Central memory CD8-positive, alpha-beta T cell (primary cell): ENCODE measurements at places on chromosomes 5 and 9.

GRCh38 chr5:157479166-157479565 lies 19.2 kb downstream of the NIPAL4 start:
- H3K4me1 ChIP-seq = no peaks in the 10 kb centered on the region
- no peak overlapping the region for H3K4me3 ChIP-seq
- DNase-seq = no peak
- H3K36me3 ChIP-seq = peaks cover 20% of the 10 kb centered on the region
- no peak overlapping the region for H3K27ac ChIP-seq

GRCh38 chr5:123124859-123125595 lies 36.0 kb downstream of the PRDM6 start:
- H3K36me3 ChIP-seq = no peaks in the 10 kb centered on the region
- no peak overlapping the region for H3K4me3 ChIP-seq
- no peak overlapping the region for H3K27ac ChIP-seq
- H3K4me1 ChIP-seq = no peaks in the 10 kb centered on the region

DNA sequence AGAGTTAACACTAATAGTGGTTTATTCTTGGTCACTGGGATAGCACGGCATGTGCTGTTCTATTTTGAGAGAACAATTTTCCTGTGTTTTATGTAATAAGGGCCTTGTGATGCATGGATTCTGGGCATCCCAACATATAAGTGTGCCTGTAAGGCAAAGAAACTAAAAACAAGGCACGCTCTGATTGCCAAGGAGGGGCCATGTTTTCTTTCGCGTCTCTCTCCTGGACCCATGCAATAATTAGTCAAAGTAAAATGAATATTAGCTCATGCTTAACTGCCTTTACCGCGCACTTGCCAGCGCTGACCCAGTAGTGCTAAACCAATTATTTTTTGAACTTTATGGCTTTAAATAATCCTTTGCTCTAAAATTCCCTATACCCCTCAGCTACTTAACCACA lies 140.9 kb downstream of the PSAT1 start:
- H3K27me3 ChIP-seq = peaks cover 46% of the 10 kb centered on the region
- no peaks in the 10 kb centered on the region for H3K4me1 ChIP-seq
- peaks cover 2% of the 10 kb centered on the region for H3K36me3 ChIP-seq
- DNase-seq = no peak
- H3K27ac ChIP-seq = no peak overlapping the region
- H3K4me3 ChIP-seq = no peak overlapping the region

- DNase-seq = peak; percentile 28
- peak overlapping the region; percentile 87 for H3K4me3 ChIP-seq
- H3K36me3 ChIP-seq = peaks cover 5% of the 10 kb centered on the region
- H3K27ac ChIP-seq = peak overlapping the region; percentile 91
Measured at GRCh38 chr5:141326088-141326854, 4.0 kb upstream of the PCDHGA1 start.

DNA sequence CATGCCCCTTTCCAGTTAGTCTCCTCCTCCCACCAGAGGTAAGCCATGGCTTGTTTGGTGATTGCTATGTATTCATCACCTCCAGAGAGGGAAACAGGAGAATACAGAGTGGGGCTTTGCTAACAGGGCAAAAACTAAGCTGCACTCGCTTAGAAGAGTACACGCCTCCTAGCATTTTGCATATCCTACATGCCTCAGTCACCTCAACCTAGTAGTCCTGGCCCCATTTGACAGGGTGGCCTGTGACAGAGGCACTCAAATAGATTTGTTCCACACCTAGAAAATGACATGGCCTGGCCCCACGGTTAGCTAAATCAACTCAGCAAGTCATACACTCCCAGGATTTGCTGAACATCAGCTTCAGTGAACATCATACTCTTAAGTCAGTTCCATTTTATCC lies 90.7 kb downstream of the CYFIP2 start:
- no peak for DNase-seq
- H3K4me3 ChIP-seq = no peak overlapping the region
- peaks cover 53% of the 10 kb centered on the region for H3K36me3 ChIP-seq
- peaks cover 29% of the 10 kb centered on the region for H3K4me1 ChIP-seq
- no peaks in the 10 kb centered on the region for H3K27me3 ChIP-seq

GRCh38 chr5:98513380-98513779 lies 260.1 kb upstream of the RGMB start:
- H3K4me1 ChIP-seq = no peaks in the 10 kb centered on the region
- no peak for DNase-seq

- H3K27ac ChIP-seq = no peak overlapping the region
- H3K4me3 ChIP-seq = no peak overlapping the region
- H3K27me3 ChIP-seq = peaks cover 31% of the 10 kb centered on the region
- DNase-seq = no peak
- H3K36me3 ChIP-seq = peaks cover 2% of the 10 kb centered on the region
- no peaks in the 10 kb centered on the region for H3K4me1 ChIP-seq
Measured at GRCh38 chr9:36937951-36938350, 96.1 kb downstream of the PAX5 start.

- H3K27ac ChIP-seq = no peak overlapping the region
- H3K36me3 ChIP-seq = no peaks in the 10 kb centered on the region
- DNase-seq = no peak
- H3K4me1 ChIP-seq = no peaks in the 10 kb centered on the region
Measured at GRCh38 chr9:79346350-79347020, 225.3 kb upstream of the TLE4 start.

DNA sequence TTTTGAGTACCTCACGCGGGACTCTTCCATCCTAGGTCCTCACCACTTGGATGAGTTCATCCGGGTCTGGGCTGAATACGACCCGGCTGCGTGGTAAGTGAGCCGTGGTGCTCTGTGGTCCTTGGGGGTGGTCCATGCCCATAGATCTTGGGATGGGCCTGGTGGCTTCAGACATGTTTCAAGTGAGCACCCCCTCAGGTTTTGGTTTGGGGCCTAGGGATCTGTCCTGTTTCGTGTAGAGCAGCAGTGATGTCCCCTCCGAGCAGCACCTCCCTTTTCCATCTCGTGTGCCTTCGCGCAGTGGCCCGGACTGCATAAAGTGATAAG lies 218.9 kb downstream of the CACNA1B start:
- no peaks in the 10 kb centered on the region for H3K4me1 ChIP-seq
- H3K27me3 ChIP-seq = no peaks in the 10 kb centered on the region
- no peak overlapping the region for H3K27ac ChIP-seq

GRCh38 chr9:122016309-122016708 lies 76.8 kb downstream of the TTLL11 start:
- no peak overlapping the region for H3K4me3 ChIP-seq
- H3K4me1 ChIP-seq = peaks cover 4% of the 10 kb centered on the region
- H3K27me3 ChIP-seq = no peaks in the 10 kb centered on the region
- peak overlapping the region; percentile 5 for H3K27ac ChIP-seq
- H3K36me3 ChIP-seq = no peaks in the 10 kb centered on the region

DNA sequence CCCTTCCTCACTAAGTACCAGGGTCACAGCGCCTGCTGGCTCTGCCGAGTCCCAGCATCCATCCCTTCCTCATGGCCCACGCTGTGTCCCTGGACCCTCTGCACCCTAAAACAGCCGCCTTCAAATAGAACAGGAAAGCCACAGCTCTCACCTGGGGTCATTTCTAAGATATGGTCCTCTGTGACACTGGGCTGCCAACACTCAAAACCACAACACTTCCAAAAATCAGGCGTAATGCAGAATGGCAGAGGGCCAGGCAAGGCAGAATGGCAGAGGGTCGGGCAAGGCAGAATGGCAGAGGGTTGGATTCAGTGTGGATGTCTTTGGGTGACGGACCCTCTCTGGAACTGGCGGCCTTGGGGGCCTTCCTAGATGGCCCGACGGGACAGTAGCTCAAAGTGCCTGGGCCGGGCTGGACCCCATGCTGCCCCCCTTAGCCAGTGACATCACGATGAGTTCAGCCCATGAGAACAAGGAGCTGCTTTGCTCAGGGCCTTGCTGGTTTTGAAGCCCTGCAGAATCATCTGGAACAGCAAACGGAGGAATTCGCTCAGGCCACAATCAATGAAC lies 35.3 kb downstream of the ZDHHC11B start:
- DNase-seq = no peak
- H3K27ac ChIP-seq = no peak overlapping the region
- no peak overlapping the region for H3K4me3 ChIP-seq
- H3K27me3 ChIP-seq = no peaks in the 10 kb centered on the region
- H3K4me1 ChIP-seq = peaks cover 3% of the 10 kb centered on the region

GRCh38 chr9:91026266-91026665 lies 224.6 kb downstream of the SYK start:
- H3K4me3 ChIP-seq = no peak overlapping the region
- no peaks in the 10 kb centered on the region for H3K36me3 ChIP-seq
- no peak for DNase-seq
- H3K27me3 ChIP-seq = peaks cover 30% of the 10 kb centered on the region

- peaks cover 47% of the 10 kb centered on the region for H3K27me3 ChIP-seq
- H3K4me3 ChIP-seq = no peak overlapping the region
- no peak overlapping the region for H3K27ac ChIP-seq
- no peaks in the 10 kb centered on the region for H3K4me1 ChIP-seq
Measured at GRCh38 chr5:181086884-181087205, 44.1 kb downstream of the OR2V1 start.

GRCh38 chr5:176491101-176491502 lies 42.9 kb downstream of the FAF2 start:
- no peaks in the 10 kb centered on the region for H3K27me3 ChIP-seq
- no peak overlapping the region for H3K27ac ChIP-seq
- H3K36me3 ChIP-seq = peaks cover 66% of the 10 kb centered on the region
- H3K4me1 ChIP-seq = peaks cover 23% of the 10 kb centered on the region
- no peak for DNase-seq

GRCh38 chr9:10112798-10113197 lies 500.0 kb downstream of the PTPRD start:
- H3K27me3 ChIP-seq = no peaks in the 10 kb centered on the region
- H3K4me3 ChIP-seq = no peak overlapping the region
- DNase-seq = no peak
- no peaks in the 10 kb centered on the region for H3K4me1 ChIP-seq
- H3K36me3 ChIP-seq = no peaks in the 10 kb centered on the region
- no peak overlapping the region for H3K27ac ChIP-seq

- peaks cover 30% of the 10 kb centered on the region for H3K27me3 ChIP-seq
- DNase-seq = no peak
- H3K27ac ChIP-seq = no peak overlapping the region
- peaks cover 2% of the 10 kb centered on the region for H3K36me3 ChIP-seq
- H3K4me3 ChIP-seq = no peak overlapping the region
Measured at GRCh38 chr9:135490980-135491464, 9.5 kb upstream of the MRPS2 start.

DNA sequence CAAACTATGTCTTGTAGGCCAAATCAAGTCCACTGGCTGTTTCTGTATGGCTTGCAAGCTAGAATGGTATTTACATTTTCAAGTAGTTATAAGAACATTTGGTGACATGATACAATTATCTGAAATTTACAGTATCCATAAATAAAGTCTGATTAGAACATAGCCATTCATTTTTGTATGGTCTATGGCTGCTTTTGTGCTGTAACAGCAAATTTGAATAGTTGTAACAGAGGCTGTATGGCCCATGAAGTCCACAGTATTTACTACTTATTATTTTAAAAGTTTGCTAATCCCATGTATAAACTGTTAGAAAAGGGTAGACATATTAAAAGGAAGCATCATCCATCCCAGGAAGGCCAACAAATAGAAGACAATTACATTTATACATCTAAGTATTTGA lies 17.7 kb downstream of the DHX29 start:
- H3K27ac ChIP-seq = no peak overlapping the region
- peaks cover 60% of the 10 kb centered on the region for H3K36me3 ChIP-seq
- H3K4me3 ChIP-seq = no peak overlapping the region
- H3K4me1 ChIP-seq = no peaks in the 10 kb centered on the region
- H3K27me3 ChIP-seq = no peaks in the 10 kb centered on the region

GRCh38 chr9:128396970-128397613 lies 23.6 kb upstream of the CERCAM start:
- no peak for DNase-seq
- no peak overlapping the region for H3K4me3 ChIP-seq
- H3K27me3 ChIP-seq = no peaks in the 10 kb centered on the region
- no peaks in the 10 kb centered on the region for H3K4me1 ChIP-seq
- H3K36me3 ChIP-seq = peaks cover 5% of the 10 kb centered on the region
- H3K27ac ChIP-seq = no peak overlapping the region

DNA sequence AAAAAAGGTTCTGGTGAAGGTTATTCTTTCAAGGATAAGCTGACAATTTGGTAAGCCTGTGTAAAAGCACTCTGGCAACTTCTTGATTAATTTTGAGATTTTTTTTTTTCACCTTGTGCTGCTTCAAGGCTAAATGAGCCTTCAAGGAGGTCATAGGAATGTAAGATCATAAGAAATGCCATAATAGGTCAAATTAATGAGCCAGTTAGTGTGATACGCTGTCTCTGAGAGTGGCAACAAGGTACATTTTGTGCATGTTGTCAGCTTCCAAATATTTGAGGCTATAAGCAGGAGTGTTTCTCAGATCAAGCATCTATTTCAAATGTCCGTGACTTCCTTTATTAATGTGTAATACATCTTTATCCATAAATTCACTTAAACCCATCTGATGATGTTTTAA lies 72.3 kb upstream of the CDH6 start:
- no peaks in the 10 kb centered on the region for H3K27me3 ChIP-seq
- no peak for DNase-seq
- H3K4me3 ChIP-seq = no peak overlapping the region
- no peak overlapping the region for H3K27ac ChIP-seq
- H3K36me3 ChIP-seq = no peaks in the 10 kb centered on the region

- no peak for DNase-seq
- peaks cover 23% of the 10 kb centered on the region for H3K27me3 ChIP-seq
- no peak overlapping the region for H3K27ac ChIP-seq
- no peaks in the 10 kb centered on the region for H3K4me1 ChIP-seq
- no peaks in the 10 kb centered on the region for H3K36me3 ChIP-seq
Measured at GRCh38 chr5:137393196-137393993, 105.7 kb downstream of the SPOCK1 start.

DNA sequence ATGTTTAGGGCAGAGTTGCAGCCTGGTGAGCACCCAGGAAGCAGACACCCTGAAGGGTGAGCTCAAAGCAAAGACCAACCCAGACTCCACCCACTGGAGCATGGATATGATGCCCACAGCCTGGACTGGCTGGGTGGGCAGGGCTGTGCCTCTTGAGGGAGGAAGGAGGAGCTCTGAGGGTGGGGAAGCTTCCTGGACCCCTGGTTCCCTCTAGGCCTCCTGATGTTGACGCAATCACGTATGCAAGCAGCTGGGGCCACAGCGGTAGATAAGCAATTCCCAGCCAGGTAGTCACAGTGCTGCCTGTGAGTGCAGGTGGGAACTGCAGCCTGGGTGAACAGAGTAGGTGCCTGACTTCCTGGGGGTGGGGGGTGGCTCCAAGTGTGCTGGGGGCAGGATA lies 271.5 kb downstream of the CDK5RAP2 start:
- H3K27me3 ChIP-seq = peaks cover 36% of the 10 kb centered on the region
- no peaks in the 10 kb centered on the region for H3K4me1 ChIP-seq
- no peak for DNase-seq
- H3K36me3 ChIP-seq = no peaks in the 10 kb centered on the region

DNA sequence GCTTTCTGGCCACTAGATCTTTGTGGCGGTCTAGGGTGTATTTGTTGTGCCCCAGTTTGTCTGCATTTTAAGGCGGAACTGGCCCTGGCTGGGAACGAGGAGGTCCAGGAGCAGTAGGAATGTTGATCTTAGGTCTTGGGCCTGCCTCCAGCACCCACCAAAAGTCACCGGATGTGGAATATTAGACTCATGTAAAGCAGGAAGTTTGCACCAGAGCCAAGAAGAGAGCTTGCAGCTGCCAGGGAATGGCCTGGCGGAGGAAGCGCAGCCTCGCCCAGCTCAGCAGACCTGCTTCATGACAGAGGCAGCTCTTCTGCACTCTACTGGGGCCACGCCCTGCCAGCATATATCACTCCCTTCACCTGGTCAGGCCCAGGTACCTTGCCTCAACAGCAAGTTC lies 3.3 kb downstream of the GPX3 start:
- no peaks in the 10 kb centered on the region for H3K27me3 ChIP-seq
- no peak overlapping the region for H3K27ac ChIP-seq
- no peak overlapping the region for H3K4me3 ChIP-seq
- DNase-seq = no peak
